Cardiac fibroblast (primary cell): ENCODE measurements at places on chromosomes 12 and 14.

- peak; percentile 18 for DNase-seq
Observed at GRCh38 chr12:121575952-121576625, 4.7 kb downstream of the KDM2B start.

GRCh38 chr14:33755358-33755757, 195.5 kb downstream of the EGLN3 start:
- no peak for DNase-seq

GRCh38 chr12:121712461-121713256, at the start of gene TMEM120B:
Gene TMEM120B, plus strand, starts transcription at chr12:121712752. Its CDS starts 144 bp downstream, at chr12:121712896.
- peak; percentile 78 for DNase-seq

- peak; percentile 80 for DNase-seq
Observed at GRCh38 chr14:58426670-58427280, 556 bp downstream of the TIMM9 start.

- DNase-seq: no peak
Observed at GRCh38 chr14:33711811-33712216, 239.1 kb downstream of the EGLN3 start.

DNA sequence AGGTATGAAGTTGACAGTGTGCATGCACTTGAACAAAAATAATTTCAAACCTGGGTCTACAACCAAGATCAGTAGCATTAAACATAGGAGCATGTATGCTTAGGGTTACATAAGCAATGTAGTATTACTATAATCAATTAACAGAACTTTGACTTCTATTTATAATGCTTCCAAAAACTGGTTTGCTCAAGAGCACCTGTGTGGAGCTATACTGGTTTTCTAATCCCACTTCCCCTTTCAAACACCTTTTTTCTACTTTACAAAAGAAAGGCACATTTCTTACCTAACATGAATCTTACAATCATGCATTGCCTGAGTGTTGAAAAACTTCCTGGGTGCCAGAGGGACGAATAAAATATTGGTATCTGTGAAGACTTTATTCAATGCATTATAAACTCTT, 72.7 kb downstream of the EFCAB11 start:
- no peak for DNase-seq

DNA sequence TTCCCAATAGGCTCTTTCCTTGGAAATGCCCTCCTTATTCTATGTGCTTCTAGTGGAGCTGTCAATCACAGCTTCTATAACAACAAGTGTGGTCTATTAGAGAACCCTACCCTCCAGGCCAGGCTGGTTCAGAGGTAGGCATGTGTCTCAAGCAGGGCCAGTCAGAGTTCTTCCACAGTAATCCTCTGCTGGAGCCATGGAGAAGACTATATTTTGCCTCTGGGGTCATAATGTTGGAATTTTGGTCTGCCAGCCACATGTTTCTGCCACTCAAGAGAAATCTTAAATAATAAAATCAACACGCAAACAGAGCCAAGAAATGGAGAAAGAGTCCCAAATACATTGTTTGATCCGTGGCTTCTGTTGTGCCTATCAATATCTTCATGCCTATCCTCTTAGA, 23.8 kb upstream of the FICD start:
- DNase-seq: no peak

GRCh38 chr14:92696366-92696765, 52.1 kb downstream of the LGMN start:
- no peak for DNase-seq

- DNase-seq: no peak
Observed at GRCh38 chr12:2919249-2919648, 28.6 kb downstream of the TULP3 start.

- no peak for DNase-seq
Observed at GRCh38 chr12:112091563-112091962, 17.0 kb downstream of the NAA25 start.

DNA sequence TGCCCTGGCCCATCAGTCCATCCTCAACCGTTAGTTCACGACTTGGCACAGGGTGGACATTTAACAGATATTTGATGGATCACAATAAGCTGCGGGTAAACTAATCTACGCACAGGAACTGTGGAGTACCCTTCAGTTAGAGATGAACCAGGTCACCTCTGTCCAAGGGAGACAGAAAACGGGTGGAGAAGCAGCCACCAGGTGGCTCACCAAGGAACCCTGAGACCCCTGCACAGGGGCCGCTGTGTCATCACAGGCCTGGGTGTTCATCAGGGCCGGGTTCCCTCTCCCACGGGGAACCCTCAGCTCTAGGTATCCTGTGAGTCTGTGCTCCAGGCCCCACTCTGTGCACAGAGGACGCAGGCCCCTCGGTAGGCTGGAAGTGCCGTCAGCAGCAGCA, 122.2 kb downstream of the PIWIL1 start:
- no peak for DNase-seq

- no peak for DNase-seq
Observed at GRCh38 chr12:106894774-106895173, 60.9 kb upstream of the TMEM263 start.

DNA sequence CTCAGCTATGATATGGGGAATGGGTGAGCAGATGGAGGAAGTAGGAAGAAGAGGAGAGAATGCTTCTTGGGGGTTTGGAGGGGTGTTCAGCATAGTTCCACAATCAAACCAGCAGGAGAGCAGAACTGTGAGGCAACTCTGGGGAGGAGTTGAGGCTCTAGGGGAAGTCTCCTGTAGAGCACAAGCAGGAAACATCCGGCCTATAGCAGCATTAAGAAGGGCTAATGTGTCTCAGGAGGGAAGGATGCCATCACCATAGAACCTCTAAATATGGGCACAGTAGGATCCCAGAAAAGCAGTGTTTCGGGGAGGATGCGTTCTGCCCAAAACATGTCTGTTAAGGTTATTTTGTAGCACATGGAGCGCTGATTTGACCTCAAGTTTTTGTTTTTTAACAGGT, 8.4 kb upstream of the SALL2 start:
- no peak for DNase-seq

GRCh38 chr14:72608391-72609204, 285.3 kb downstream of the DPF3 start:
- DNase-seq: peak; percentile 74

- DNase-seq: no peak
Observed at GRCh38 chr12:47400266-47400665, 305.6 kb downstream of the RPAP3 start.

DNA sequence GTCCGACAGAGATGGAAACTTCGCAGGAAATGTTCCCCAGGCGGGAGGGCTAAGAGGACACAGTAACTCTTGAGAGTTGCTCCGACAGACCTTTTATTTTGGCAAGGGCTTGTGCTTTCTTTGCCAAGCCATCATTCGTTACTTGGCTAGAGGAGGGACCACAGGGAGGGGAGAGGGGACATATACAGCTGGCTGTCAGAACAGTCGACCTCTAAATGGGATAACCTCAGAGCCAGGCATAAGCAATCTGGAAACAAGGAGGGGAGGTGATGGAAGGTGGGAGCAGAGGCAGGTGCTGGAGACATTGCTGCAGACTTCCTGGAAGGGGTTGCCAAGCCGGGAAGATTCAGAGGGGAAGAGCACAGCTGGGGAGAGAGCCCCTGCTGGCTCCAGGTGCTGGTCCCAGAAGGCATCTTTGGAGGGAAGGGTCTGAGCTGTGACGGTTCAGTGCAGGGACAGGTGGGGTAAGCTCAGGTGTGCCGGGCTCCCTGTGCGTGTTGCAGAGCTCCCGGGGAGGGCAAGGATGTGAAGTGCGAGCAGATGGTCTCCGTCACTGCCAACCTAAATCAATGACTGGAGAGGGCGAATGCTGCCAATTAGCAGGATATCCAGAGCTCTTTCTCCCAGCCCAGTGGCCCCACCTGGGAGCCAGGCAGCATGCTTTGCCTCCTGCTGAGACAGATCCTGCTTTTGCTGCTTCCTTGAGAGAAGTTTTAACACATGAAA, 50.1 kb downstream of the CHST11 start:
- DNase-seq: no peak

GRCh38 chr14:49970474-49971147, 77.7 kb downstream of the ARF6 start:
- DNase-seq: peak; percentile 94

GRCh38 chr12:7383157-7383556, 60.8 kb downstream of the CD163L1 start:
- DNase-seq: no peak

DNA sequence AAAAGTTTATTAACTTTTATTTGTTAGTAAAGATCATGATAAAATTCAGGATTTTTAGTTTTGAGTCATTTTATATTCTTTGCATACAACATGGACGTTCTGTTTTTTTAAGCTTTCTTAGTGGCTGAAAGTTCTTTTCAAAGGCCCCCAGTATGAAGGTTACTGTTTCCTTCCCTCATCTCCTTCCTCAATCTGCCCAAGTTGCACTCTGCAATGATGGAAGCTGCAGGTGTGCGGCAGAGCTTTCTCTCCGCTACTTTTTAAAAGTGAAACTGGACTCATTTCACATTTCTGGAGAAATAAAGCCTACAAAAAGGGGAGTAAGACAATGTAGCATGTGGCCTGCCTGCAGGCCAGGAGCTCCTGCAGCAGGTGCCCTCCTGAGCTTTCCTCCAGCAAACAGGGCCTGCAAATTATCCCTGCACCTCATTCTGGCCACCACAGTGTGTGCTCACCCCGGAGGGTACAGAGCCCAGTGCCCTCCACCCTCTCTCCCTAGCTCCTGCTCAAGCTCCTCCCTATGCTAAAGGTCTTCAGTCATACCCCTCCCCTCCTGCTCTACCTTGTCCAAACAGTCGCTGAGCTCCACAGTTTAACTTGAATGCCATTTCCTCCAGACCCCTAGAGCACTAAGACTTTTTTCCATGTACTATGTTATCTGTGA, 78.9 kb downstream of the SETD3 start:
- DNase-seq: no peak

DNA sequence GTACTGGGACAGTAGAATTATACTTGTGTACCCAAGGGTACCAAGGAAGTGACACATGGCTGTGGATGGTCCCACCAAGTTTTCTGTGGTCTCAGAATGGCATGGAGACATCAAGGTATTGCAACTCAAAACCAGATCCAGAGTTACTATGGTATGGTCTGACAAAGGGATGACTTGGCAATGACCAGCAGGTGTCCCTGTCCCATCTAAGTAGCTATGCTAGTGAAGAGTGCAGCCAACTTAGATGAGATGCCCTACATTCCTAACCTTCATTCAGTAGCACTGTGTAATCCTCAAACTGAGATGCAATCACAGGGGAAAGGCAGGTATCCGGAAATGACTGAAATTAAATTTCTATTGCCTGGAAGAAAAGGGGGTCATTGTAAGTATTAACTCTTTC, 188.7 kb upstream of the TMEM260 start:
- DNase-seq: no peak

GRCh38 chr12:48969160-48969771, 2.3 kb downstream of the WNT10B start:
- no peak for DNase-seq

GRCh38 chr12:121062391-121063045, 23.5 kb upstream of the OASL start:
- DNase-seq: no peak

GRCh38 chr14:105139212-105139825, 29.3 kb downstream of the JAG2 start:
- DNase-seq: no peak
